Stimulated activated CD4-positive, alpha-beta T cell treated with anti-CD3 and anti-CD28 coated beads, Interleukin-12 subunit alpha, Interleukin-12 subunit beta, amount 100 ng/mL, for 4 hours (primary cell): ENCODE measurements at places on chromosomes 11 and 22.
A peak's percentile ranks its signal among the peaks of the same experiment; 100 is the strongest.

DNA sequence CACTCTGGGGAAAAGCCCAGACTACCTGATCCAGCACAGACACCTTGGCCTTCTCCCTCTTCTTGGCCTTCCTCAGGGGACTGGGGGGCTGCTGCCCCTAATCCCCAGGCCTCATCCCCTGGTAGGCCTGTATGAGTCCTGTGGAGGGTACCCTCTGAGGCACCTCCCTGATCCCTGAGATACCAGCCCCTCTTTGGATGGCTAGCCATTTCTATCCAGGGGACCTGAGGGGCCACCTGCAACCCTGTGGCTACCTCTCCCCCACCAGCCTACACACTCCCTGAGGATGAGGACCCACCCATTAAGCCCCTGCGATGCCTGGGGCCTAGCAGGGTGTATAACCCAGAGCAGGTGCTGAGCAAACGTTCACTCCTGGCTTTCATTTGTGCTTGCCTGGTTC is 54.6 kb downstream of the HIRA start:
- DNase-seq, result no peak

DNA sequence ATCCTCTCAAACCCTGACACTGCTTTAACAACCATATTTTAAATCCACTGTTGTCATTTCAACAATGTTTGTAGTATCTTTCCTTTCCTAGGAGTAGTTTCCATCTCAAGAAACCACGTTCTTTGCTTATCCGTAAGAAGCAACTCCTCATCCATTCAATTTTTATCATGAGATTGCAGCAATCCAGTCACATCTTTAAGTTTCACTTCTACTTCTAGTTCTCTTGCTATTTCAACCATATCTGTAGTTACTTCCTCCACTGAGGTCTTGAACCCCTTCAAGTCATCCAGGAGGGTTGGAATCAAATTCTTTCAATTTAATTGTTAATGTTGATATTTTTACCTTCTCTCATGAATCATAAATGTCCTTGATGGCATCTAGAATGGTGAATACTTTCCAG is 22.4 kb downstream of the CCDC82 start:
- DNase-seq, result no peak

DNA sequence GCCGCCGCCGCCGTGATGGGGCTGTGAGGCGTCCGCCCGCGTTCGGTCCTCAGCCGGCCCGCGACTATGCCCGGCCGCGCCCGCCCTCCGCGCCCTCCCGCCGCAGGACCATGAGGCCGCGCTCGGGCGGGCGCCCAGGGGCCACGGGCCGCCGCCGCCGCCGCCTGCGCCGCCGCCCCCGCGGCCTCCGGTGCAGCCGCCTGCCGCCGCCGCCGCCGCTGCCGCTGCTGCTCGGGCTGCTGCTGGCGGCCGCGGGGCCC is 215 bp downstream of the ZNRF3 start:
- no peak for DNase-seq

- no peak for DNase-seq
These were observed 10.3 kb downstream of the SRSF8 start for GRCh38 chr11:95076981-95077380.

- no peak for DNase-seq
These were observed 30.9 kb downstream of the KCNQ1OT1 start for GRCh38 chr11:2668876-2669275.

GRCh38 chr11:36094164-36094563 is 150.3 kb downstream of the LDLRAD3 start:
- DNase-seq, result no peak

DNA sequence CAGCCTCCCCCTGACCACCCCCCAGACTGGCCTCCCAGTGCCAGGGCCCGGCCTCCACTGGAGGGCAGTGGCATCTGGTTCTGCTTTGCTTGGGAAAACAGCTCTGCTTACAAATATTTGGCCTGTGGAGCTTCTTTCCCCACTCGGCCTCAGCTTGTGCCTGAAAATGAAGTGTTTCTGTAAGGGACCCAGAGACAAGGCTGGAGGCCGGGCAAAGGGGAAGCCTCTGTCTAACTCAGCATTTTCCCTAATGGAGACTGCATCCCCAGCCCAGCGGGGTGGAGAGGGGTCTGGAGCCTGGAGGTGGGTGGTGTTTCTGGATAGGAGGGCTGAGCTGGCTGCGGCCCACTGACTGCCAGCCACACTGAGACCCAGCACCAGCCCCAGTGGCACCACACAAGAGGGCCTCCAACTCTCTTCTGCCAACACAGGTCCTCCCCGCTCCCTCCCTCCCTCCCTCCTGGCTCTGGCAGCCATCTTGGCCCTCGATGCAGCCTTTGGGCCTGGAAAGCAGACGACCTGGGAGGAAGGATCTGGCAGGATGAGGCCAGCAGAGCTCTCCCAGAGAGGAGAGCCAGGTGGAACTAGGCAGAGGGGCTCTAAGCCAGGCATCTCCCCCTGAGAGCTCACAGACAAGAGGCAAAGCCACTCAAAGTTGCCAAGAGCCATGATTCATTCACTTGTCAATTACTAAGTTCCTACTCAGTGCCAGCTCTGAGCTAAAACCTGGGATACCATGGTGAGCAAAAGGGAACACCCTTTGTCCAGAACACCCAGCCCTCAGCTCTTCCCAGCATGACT is 77.1 kb upstream of the CD82 start:
- DNase-seq, result no peak

DNA sequence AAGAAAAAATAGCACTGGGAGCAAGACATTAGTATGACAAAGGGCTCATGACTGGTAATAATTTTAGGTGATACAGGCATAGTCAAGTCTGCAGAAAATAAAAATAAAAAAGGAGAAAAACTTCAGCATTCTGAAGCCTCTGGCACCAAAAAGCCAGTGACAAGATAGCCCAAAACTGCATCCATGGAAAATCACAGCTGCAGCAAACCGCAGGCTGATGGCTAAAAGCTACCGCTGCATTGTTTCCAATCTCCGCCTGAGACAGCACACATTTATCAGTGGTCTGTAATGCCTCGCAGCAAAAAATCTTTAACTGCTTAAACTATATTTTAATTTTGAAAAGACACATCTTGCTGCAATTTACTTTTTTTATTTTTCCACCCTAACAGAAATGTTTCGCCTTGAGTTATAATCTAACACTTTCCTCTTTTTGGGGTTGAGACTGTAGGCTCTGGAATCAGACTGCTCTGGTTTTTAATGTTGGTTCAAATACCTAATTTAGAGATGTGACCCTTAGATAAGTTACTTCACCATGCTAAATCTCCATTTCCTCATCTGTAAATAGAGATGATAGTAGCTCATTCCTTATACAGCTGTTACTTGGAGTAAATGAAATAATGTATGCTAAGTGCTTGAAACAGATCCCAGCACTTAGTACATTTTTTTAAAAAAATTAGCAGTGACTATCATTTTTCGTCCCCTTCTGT is 42.0 kb upstream of the FIBIN start:
- no peak for DNase-seq

DNA sequence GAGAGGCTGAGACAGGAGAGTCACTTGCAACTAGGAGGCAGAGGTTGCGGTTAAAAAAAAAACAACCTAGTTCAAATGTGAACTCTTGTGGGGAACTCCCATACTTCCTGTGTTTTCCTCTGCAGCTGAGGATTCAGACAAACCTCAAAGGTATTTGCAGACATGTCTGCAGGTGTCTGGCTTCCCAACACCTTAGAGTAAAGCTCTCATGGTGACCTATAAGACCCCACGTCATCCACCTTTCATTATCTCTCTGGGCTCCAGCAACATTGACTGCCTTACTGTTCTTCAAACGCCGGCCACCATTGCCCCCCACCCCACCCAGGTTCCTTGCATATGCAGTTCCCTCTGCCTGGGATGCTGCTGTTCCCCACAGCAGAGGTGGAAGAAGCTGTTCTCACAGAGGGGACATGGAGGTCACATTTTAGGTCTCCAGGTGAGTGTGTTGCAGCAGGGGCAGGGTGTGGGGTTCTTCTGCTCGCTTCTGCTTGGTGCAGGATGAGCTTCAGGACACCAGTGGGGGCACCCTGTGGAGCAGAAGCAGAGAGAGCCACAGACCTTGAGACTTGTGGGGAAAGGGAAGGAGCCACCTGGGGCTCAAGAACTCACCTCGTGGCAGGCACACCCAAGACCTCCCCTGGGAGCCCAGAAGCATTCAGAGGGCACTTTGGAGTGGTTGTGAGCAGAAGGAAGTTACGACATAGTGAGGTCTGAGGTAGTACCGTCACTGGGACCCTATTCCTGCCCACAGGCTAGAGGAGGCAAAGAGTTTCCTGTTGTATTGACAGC is 203.2 kb downstream of the CSNK2A3 start:
- no peak for DNase-seq

- no peak for DNase-seq
These were observed 38.7 kb downstream of the CYTH4 start for GRCh38 chr22:37320726-37321677.

GRCh38 chr22:24887260-24887659 is 59.2 kb downstream of the LHFPL7 start:
- no peak for DNase-seq

DNA sequence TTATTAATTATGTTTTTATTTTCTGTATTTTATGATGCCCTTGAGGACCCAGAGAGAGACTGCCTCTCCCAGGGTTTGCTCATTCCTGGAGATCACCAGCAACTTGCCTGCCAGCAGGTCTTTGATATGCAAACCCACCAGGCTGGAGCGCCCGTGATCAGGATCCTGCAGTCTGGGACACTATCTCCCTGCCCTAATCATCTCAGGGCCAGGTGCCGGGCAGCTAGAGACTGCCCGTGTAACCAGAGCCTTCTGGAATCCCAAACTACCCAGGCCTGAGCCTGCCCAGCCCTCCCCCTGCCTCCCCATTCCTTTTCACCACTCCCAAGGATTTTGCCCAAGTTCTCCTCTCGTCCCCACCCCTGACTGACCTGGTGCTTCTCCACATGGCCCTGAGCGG is 52.2 kb upstream of the B3GAT1 start:
- no peak for DNase-seq

DNA sequence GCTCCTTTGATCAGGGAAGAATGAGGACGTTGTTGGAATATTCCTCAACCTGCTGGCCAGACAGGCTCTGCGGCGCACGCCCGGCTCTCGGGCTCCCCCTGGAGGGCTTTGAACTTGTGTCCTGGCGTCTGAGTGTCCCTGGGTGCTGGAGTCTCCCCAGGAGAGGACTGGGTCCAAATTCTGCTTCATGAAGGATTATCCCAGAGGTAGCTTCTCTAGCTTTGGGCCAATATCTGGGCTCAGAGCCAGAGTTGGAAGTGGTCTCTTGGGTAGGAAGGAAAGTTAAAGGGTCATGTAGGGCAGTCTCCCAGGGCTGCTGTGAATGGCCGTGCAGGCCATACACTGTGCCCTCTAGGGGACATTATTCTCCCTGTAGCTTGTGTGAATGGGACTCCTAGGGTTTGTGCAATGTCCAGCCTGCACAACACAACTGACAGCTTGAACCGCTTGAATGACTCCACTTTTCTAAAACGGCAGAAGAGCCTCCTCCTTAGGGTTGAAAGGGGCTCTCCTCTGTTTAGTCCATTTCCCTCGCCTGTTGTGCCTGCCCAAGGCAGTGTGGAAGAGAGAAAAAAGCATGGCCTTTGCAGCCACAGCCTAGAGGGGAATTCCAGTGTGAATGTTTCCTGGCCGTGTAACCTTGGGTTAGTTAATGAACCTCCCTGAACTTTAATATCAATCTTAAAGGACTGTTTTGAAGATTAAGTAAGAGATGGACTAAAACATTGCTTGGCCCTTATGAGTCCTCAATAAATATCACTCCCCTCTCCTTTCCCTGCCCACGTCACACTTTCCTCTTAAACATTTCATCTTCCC is 111.2 kb upstream of the THY1 start:
- DNase-seq, result peak; percentile 64

GRCh38 chr22:48892578-48893287 is 934.9 kb downstream of the BRD1 start:
- no peak for DNase-seq

DNA sequence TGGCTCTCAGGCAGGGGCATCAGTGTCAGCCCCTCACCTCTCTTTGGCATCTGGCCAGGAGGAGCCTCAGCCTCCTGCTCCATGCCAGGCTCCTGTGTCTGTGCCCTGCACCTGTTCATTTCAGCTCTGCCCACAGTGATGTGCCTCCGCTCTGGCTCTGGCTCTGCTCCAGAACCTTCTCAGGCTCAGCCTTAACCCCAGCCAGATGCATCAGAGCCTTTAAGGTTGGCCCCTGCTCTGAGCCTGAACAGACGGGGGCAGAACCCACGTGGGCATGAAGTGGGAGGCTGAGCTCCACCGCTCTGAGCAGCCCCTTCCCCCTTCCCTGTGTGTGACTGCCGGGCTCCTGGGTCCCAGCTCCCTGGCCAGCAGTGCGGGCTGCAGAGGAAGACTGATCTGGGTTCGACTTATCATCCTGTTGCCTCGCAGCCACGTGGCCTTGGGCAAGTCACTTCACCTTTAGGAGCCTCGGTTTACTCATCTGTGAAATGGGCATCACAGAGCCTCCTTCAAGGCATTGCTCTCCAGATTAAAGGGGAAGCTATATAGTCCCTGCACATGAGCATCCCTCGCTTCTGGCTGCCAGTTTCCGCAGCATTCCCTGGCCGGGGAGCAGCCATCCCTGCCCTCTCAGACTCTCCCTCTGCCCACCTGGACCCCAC is 44.7 kb upstream of the RTL6 start:
- DNase-seq, result no peak

DNA sequence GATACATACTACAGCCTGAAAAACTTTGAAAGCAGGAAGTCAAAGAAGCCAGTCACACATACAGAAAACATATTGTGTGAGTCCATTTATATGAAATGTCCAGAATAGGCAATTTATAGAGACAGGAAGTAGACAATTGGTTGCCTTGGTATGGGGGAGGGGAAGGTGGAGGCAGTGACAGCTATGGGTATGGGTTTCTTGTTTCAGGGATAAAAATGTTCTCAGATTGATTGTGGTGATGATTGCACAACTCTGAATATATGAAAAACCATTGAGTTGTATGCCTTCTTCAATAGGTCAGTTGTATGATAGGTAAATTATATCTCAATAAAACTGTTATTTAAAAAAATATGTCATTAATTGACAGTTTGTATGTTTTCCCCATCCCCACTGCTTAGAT is 137.6 kb downstream of the SNX19 start:
- DNase-seq, result no peak

- DNase-seq, result no peak
These were observed 73.4 kb upstream of the YWHAH start for GRCh38 chr22:31870890-31871289.

DNA sequence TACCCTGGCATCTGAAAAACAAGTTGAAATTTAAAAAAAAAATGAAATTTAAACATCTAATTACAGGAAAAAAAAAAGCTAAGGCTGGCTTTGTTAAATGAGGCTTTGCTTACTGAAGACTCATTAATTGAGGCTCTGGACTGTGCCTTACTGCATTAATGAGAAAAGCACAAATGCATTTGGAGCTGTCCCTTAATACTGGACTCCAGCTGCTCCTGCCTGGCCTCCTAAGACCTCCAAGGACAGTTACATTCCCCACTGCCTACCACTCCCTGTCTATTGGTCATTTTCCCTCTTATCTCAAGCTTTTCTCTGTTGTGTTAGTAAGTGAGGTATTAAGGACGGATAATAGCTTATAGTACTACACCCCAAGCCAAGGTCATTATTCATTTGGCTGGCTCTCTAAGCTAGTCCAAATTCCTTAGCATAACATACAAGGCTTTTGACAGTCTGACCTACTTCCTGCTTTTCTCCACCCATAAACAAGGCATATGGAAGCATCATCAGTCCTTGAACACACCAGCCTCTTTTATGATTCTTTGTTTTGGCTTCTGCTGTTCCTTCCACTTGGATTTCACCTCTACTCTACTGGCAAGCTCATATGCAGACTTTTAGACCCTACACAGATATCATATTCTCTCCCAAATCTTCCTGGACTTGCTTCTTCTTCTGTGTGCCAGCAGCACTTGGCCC is 62.5 kb downstream of the USP35 start:
- no peak for DNase-seq
